ENCODE measurements at places on chromosomes 2 and 18.

DNA sequence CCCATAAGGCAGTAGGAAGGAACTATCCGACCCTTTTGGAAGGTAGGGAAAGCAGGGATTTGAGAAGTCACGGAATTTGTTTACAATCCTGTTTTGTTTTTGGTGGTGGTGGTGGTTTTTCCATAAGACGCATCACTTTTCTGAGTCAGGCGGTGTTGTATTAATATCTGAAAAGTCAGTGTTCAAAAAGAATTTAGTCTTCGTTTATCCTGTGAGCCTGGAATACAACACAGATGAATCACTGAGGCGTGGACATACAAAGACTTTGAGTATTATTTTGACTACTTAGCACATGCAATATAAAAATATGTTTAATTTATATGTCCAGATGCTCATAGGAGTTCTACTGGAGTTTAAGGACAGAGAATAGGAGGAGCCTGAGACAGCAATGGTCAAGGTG, 785 bp downstream of the ZNF892 start:
- DNase-seq = no peak

- DNase-seq = no peak
Measured at GRCh38 chr2:71060871-71061270, 7.6 kb upstream of the NAGK start.

DNA sequence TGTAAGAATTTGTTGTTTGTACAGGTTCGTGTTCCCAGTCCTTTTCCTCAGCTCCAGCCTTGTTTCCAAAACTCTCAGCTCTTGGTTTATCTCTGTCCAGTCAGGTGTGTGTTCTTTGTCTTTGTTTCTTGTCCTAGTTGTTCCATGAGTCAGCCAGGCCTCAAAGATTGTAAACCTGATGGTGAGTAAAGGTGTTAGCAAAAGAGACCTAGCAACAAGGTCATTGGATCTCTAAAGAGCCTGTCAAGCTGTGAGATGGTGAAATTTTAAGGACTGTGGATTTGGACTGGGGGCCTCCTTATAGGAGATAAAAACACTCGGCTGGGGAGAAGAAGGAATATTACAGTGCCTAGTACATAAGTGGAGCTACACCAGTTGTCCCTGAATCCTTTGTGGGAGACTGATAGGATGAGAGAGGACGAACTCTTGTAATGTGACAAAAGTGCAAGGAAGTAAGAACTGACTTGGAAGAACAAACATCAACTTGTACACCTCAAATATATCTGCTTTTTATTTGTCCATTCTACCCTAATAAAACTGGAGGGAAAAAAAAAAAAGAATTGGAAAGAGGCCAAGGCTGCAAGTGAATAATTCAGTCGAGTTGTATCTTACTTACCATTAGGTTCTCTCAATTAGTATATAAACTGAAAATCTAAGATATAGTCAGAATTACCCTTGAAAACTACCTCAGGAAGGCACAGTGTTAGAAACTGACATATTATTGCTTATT, 37.2 kb downstream of the ITGA6 start:
- no peak for DNase-seq

- no peak for DNase-seq
Measured at GRCh38 chr18:59200787-59201186, 19.2 kb upstream of the GRP start.

DNA sequence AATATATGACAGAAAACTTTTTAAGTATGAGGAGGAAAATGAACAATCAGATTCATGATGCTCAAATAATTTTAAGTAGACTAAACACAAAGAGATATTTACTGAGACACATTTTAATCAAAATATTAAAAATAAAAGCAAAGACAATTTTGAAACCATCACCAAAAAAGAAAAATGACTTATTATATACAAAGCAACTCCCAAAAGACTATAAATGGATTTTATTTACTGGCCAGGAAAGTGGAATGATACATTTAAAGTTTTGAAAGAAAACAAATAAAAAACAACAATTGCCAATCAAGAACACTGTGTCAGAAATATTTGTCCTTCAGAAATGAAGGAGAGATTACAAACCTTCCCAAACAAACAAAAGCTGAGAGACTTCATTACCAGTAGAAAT, 968.5 kb upstream of the CELF4 start:
- DNase-seq = no peak

DNA sequence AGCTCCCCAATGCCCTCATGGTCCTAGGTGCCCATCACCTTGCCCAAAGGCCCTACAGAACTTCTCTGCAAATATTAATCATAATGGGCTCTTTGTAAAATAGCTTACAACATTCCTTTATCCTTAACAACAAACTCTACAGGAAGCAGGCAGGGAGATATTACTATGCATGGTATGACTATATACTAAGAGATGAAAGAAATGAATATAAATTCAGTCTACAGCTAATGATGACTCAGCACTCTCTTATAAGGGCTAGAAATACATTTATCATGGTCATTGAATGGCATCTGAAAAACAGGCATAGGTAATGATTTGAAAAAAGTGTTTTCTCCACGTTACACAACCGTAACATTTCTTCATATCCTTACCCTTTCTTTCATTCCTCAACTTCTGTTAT, 254.8 kb upstream of the DSEL start:
- no peak for DNase-seq

GRCh38 chr18:74149878-74150277, 1.6 kb downstream of the TIMM21 start:
- no peak for DNase-seq

GRCh38 chr18:57827646-57828045, 24.5 kb upstream of the ATP8B1 start:
- DNase-seq = no peak

DNA sequence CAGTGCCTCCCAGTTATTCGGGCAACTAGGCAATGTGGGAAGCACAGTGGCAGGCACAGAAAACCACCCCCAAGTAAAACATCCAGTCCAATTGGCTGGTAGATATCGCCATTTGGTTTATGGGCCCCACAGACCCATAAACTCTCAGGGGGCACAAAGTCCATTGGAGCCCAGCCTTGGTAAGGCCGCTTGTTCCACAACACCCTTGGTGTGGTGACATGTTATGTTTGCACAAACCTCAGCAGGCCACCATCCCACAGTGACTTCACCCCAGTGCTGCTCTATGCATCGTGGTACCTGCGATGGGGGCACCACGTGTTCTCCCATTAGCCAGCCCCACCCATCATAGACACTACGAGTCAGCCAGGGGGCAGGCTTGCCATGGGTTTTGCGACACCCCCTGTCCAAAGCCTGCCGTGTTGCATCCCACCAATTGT, 18.5 kb downstream of the PHOSPHO2 start:
- no peak for DNase-seq

DNA sequence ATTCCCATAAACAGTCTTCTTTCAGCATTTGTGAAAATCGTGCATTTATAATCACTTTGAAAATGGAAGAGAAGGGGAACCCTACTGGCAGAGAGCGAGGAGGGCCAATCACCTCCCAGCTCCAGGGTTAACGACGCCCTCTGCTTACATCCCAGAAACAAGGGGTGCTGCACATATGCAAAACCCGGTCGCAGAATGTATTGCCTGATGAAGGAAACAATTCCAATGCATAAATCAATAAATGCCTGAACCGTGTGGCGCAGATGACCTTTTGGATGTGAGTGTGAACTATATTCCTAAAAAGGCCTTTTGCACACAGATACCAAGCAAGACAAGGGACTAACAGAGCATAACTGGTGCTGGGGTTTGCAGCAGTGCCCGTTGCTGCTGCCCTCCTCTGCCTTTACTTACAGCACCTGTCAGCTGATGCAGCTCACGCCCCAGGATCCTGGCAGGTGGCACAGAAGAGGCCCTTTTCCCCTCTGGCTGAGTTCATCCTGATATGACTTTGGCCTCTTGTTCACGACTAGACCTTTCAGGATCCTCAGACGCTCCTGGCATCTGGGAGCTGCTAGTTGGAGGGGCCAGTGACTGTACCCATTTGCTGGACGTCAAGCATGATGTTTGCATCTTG, 67.8 kb downstream of the MYT1L start:
- DNase-seq = no peak

Measured in hippocampal formation (tissue), 2 donors.